Activated CD4-positive, alpha-beta T cell treated with anti-CD3 and anti-CD28 coated beads for 4 hours (primary cell): ENCODE measurements at places on chromosomes 2 and 18.
A peak's percentile ranks its signal among the peaks of the same experiment; 100 is the strongest.

- DNase-seq = no peak
Observed at GRCh38 chr2:67600222-67600871, 203.2 kb downstream of the ETAA1 start.

DNA sequence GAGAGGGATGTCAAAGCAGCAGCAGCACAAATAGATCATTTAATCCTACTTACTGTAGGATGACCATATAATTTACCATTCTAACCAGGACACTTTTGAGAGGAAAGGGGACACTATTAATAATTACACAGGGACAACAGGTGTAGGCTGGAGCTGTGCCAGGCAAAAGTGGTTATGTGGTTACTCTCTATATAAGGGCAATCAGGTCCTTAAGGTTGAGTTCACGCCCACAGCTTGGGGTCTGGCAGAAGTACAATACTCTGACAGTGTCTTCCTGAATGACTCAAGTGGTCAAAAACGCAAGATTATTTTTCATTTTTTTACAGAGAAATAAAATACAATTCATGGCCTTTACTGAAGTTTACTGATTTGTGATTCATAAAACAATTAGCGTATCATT is 2.8 kb downstream of the PREPL start:
- DNase-seq = peak; percentile 42

GRCh38 chr2:49210191-49210590 is 55.9 kb upstream of the FSHR start:
- no peak for DNase-seq

GRCh38 chr2:233081232-233081730 is 21.1 kb downstream of the INPP5D start:
- peak; percentile 63 for DNase-seq

GRCh38 chr2:136124805-136125204 is 6.9 kb upstream of the CXCR4 start:
- DNase-seq = no peak

DNA sequence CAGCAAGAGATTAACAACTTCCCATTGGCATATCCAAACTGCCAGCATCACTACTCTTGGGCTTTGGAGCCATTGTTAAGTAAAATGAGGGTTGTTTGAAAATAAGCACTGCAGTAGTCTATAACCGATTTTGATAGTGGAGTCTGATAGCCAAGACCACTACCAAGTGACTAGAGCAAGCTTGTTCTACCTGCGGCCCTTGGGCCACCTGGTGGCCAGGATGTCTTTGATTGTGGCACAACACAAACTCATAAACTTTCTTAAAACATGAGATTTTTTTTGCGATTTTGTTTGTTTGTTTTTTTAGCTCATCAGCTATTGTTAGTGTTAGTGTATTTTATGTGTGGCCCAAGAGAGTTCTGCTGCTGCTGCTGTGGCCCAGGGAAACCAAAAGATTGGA is 11.0 kb downstream of the UBE2E3 start:
- DNase-seq = no peak

GRCh38 chr18:10482363-10482984 is 28.0 kb downstream of the APCDD1 start:
- DNase-seq = no peak

GRCh38 chr2:141513853-141514252 is 617.0 kb downstream of the LRP1B start:
- DNase-seq = no peak

DNA sequence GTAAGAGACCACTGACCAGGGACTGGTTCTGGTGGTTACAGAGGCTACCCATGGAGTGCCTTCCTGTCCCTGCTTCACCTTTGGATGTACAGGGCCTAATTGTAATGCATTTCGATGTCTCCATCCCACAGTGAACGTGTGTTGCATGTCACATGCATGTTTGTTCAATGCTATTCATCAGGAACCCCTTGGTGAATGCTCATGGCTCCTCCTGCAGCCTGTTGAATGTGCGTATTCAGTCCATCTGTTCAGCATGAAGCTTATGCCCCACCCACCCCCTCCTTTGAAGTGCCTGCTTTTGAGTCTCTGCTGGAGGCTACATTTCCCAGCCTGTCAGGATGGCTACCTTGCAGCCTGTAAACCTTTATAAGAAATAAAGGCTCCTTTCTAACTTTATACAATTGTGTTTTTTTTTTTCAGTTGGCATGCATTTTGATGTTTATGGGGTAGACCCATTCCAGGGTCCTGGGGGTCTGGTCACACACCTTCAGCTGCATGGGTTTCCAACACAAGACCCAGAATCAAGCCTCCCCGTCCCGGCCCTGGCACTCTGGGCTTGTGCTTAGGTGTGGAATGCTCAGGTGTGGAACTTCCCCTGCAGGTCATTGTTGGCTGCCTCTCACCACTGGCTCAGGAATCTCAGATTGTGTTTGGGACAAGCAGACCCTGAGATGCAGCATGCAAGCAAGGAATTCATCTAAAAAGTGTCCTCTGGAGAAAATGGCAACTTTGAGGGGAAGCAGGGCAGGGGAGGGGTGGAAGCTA is 238.8 kb upstream of the HDAC4 start:
- no peak for DNase-seq

DNA sequence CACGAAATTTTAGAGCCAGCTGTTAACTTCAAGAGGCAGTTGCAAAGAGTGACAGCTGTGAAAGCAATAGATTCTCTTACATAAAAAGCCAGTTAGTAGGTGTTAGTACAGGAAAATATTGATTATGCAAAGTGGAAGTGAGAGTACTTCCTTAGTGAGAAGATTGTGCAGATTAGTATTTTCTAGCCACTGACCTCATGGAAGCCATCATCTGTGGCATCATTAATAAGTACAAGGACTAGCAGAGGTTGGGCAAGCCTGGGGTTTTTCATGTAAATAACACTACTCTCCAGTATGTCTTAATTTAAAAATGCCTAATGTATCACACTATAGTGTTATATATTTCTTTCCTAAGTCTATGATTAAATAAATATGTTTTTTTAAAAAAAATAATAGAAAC is 166.2 kb upstream of the DTNA start:
- DNase-seq = no peak

- no peak for DNase-seq
Observed at GRCh38 chr2:71674158-71674851, 220.9 kb downstream of the DYSF start.

GRCh38 chr2:237860273-237860935 is 981 bp downstream of the RAMP1 start:
- no peak for DNase-seq

- DNase-seq = no peak
Observed at GRCh38 chr2:230627806-230628724, 84.6 kb upstream of the CAB39 start.

- peak; percentile 55 for DNase-seq
Observed at GRCh38 chr2:68828887-68829708, 42.1 kb downstream of the BMP10 start.

DNA sequence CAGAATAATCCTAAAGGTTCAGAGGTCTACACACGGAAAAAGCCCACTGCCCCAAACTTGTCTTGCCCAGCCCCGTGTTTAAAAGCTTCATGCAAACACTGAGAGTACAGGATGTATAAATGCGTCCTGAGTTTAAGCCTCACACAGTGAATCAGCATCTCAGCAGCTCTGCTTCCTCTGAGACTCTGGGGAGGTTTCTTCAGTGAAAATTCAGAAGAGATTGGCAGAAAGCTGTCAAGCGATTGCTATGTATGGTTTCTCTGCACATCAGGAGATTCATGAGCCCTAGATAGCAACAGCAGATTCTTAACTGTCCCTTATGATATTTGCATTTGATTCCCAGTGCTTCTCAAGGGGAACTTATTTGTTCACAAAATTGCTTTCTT is 27.1 kb downstream of the CRACDL start:
- DNase-seq = no peak

- no peak for DNase-seq
Observed at GRCh38 chr2:3115301-3116042, 262.1 kb downstream of the EIPR1 start.

- no peak for DNase-seq
Observed at GRCh38 chr18:57931038-57931437, 113.0 kb upstream of the NEDD4L start.

- no peak for DNase-seq
Observed at GRCh38 chr2:181876614-181877063, 14.9 kb upstream of the ITPRID2 start.

- DNase-seq = no peak
Observed at GRCh38 chr2:221612161-221612560, 40.1 kb upstream of the EPHA4 start.

GRCh38 chr2:26150243-26150642 is 22.6 kb upstream of the GAREM2 start:
- DNase-seq = no peak

GRCh38 chr2:230328155-230328458 is 1.1 kb downstream of the SP140L start:
- no peak for DNase-seq

GRCh38 chr2:48328942-48329723 is 200.8 kb upstream of the STON1 start:
- DNase-seq = no peak

GRCh38 chr2:20446255-20446916 is 488 bp upstream of the RHOB start:
- no peak for DNase-seq

DNA sequence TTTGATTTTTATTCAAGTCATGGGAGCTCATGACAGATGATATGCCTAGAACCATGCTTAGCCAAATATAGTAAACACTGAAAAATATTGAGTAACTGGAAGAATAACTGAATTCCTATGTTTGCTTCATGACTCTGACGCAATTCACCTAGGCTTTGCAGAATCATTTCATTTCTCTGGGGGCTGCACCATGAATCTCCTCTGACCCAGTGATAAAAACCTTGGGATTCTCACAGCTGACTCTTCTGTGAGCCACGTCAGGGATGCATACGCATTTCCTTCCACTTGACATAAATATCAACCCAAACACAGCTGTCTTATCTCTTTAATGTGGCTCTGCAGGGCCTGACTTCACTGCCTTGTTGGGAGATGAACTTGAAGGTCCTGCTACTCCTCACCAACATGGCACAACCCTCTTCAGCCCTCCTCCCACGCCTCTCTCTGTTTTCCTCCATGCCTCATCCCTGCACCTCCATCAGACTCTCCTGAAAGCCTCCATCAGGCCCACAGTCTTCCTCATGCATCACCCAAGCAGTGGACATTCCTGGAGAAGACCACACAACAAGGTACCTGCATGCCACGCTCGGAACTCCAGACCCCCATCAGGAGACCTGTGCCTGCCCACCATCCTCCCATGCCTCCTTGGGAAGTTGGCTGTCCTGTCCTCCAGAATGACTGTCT is 29.8 kb downstream of the COL6A3 start:
- no peak for DNase-seq

- no peak for DNase-seq
Observed at GRCh38 chr2:239942090-239942489, 83.1 kb downstream of the NDUFA10 start.

DNA sequence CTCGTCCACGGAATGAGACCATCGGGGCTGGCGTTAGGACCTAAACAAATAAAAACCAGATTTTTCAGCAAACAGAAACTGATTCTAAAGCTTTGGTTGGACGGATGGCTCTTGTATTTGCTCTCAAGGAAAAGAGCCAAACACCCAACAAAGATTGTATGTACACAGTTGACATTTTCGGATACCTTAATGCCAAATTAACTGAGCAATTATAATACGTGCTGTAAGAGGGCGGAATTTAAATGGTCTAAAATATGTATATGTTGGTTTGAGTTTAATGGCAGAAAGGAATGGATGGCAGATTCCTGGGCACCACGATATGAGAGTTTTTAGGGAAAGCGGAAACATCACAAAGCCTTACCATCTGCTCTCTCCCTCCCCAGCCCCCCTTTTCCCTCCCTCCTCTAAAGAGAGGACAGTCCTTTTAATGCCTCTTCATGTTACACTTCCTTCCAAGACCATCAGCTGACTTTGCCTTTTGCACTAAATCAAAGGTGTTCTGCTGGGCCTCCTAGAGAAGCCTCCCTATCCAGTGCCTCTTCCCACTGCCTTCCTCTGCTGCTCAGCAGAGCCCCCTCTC is 33.3 kb downstream of the STAT1 start:
- no peak for DNase-seq

GRCh38 chr2:159206736-159207380 is 79.6 kb downstream of the WDSUB1 start:
- DNase-seq = no peak

- DNase-seq = no peak
Observed at GRCh38 chr2:18198677-18199076, 320.2 kb downstream of the KCNS3 start.

DNA sequence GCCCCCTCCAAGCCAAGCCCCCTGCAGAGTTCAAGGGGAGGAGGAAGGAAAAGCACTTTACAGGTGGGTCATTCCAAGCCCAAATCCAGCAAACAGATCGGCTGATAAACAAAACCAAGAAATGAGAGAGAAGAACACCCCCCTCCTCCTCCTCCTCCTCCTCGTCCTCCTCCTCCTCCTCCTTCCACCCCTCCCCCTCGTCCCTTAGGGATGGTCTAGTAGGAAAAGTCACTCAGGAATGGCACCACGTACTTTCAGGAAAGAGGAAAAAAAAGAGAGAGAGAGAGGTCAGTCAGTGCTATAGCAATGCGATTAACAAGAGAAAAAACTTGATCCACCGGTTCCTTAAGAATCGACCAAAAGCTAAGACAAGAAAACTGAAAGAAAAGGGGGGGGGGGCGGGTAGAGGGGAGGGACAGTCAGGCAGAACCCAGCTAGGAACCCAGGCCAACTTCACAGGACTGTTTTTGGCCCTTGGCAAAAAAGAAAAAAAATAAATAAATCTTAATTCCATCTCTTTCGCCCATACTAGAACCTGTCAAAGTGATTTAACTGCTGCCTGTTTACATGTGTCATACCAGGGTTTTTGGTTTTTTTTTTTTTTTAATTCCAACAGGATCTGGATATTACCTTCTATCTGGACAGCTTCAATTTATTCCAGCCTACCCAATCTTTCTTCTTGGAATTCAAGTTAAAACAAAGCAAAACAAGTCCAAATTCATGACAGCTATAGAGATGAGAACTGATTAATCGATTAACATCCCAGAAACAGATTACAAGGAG is 906 bp downstream of the IKZF2 start:
- DNase-seq = no peak

DNA sequence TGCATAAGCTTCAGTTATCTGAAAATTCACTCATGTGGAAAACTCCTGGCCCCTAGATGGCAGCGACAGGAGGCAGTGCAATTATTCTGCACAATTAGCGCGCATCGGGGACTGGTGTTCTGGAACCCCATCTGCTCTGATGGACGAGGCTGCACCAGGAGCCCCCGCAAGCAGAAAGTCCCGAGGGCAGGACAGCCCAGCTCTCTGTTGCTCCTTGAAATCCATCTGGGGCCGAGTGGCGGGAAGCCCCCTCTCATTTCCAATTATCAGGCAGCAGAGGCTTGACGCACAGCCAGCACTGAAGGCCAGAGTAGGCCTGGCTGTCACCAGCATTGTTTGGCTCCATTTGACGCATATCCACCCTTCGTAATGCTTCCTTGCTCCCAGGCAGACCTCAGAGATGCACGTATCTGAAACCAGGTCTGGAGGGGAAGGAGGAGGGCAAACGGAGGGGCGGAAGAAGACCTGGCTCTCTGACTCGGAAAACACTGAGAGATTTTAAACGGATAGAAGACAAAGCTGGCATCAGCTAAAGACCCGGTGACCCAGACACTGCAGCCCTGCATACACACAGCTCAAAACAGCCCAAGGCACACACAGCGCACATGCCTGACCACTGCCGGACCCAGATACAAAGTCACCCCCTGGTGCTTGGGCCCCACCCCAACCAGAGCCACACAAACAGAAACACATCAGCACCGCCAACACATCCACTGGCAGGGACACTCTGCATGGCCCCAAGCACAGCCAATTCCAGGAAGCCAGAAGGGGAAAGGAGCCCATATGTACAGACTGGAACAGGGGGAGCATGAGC is 69.8 kb downstream of the TNS1 start:
- no peak for DNase-seq

GRCh38 chr2:20104900-20105545 is 53.6 kb upstream of the LAPTM4A start:
- no peak for DNase-seq
